Natural killer cell treated with Interleukin-12 subunit alpha and Interleukin-12 subunit beta and Interleukin-15 and Interleukin-18, amount 100 ng/mL, for 72 hours (primary cell): ENCODE measurements at places on chromosomes 1 and 21. TPM values are rescaled to one million over a fixed set of nuclear protein-coding genes. Genes with fewer than 3 reads are reported as not detected.

The SPATA45 gene
- total RNA-seq = 0.86 TPM

The SPRR1A gene
- total RNA-seq = not detected

DNA sequence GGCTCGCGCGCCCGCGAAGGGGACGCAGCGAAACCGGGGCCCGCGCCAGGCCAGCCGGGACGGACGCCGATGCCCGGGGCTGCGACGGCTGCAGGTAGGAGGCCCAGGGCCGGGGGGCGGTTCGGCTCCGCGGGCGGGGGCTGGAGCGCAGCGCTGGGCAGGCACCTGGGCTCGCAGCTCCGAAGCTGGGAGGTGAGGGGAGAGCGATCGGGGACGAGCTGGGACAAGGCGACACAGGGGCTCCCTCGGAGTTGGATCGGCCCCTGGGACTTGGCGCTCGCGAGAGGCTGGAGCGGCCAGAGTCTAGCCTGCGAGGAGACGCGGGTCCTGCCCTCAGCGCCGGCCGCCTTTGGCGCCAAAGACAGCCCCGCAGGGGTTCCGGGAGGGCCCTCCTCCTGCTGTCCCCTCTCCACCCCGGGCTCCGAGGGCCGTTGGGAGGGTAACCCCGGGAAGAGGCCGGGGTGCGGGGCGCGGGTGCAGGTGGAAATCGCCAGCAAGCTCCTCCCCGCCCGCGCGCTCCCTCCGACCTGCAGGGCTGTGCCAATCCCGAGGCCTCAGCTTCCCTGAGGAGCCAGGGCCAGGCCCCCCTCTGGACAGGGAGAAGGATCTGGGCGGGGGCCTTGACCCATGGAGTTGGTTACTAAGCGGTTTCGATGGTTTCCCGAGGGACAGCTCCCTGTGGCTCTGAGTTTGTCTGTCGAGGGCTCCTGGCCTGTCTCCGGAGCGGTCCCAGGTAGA lies 401 bp downstream of the TP73 start:
- H3K4me3 ChIP-seq = no peak overlapping the region
- peak; percentile 60 for DNase-seq
- no peak overlapping the region for H3K27ac ChIP-seq
- H3K4me1 ChIP-seq = peaks cover 11% of the 10 kb centered on the region
- no peaks in the 10 kb centered on the region for H3K36me3 ChIP-seq

The PRDX1 gene
- 396 TPM for total RNA-seq

The PGBD2 gene
- total RNA-seq = 7.2 TPM
